ENCODE measurements at places on chromosomes 4 and X.

- DNase-seq, result no peak
These were observed 191.7 kb upstream of the CPEB2 start for GRCh38 chr4:14810568-14810967.

DNA sequence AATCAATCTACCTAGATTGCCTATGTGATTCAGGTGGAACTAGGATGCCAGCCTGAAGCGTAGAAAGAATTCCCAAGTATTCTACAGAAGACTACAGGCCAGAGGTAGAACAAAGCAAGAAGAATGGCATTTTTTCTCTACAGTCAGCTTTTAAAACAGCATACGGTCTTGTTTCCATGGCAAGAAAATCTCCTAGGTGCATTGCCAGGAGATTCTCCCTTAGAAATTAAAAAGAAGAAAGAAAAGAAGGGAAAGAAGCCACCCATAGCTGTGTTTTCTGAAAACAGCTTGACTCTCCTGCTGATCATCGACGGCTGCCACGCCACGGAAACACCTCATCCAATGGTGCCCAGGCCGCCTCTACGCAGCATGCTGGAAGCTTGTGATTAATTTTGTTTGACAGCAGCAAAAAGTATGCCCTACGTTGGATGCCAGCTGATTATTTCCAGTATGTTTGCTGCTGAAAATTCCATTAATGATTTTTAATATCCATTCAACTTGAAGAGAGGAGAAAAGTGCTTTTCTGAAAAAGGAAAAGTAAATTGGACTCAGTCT, 24.1 kb downstream of the ANK2 start:
- DNase-seq, result no peak

DNA sequence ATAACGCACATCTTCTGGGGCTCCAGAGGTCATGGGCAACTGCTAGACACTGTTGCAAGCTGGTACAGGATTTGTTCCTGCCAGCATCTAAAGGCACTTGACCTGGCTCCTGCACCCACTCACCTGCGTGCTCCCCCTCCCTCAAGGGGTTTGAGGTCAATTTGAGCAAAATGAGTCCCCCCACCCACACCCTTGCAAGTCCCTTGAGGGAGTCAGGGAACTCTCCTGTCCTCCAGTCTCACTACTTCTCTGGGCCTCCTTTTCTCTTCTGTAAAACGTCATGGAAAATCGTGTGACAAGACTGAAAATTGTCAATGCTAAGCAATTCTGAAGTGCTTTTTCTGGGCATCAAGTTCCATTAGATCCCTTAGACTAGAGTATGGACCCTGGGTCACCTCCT, 39.9 kb upstream of the PGK1 start:
- no peak for DNase-seq

DNA sequence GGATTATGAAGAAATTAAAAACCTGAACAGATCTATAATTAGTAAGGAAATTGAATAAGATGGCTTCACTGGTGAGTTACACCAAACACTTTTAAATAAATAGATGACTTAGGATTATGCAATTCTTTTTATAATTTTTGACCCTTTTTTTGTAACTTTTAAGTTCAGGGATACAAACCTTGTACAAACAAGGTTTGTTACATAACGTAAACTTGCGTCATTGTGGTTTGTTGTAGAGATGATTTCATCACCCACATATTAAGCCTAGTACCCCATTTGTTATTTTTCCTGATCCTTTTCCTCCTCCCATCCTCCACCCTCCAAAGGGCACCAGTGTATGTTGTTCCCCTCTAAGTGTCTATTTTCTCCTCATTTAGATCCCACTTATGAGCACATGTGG, 75.7 kb downstream of the CPEB2 start:
- no peak for DNase-seq

GRCh38 chr4:189221691-189222090, 719.0 kb upstream of the FRG1 start:
- no peak for DNase-seq

- DNase-seq, result no peak
These were observed 167.4 kb downstream of the GPC3 start for GRCh38 chrX:133818019-133818418.

- no peak for DNase-seq
These were observed 49.2 kb downstream of the MOSPD2 start for GRCh38 chrX:14922437-14922836.

- DNase-seq, result no peak
These were observed 3.5 kb upstream of the EDNRA start for GRCh38 chr4:147477439-147477838.

GRCh38 chr4:114603497-114603896, 4.9 kb downstream of the UGT8 start:
- DNase-seq, result no peak

DNA sequence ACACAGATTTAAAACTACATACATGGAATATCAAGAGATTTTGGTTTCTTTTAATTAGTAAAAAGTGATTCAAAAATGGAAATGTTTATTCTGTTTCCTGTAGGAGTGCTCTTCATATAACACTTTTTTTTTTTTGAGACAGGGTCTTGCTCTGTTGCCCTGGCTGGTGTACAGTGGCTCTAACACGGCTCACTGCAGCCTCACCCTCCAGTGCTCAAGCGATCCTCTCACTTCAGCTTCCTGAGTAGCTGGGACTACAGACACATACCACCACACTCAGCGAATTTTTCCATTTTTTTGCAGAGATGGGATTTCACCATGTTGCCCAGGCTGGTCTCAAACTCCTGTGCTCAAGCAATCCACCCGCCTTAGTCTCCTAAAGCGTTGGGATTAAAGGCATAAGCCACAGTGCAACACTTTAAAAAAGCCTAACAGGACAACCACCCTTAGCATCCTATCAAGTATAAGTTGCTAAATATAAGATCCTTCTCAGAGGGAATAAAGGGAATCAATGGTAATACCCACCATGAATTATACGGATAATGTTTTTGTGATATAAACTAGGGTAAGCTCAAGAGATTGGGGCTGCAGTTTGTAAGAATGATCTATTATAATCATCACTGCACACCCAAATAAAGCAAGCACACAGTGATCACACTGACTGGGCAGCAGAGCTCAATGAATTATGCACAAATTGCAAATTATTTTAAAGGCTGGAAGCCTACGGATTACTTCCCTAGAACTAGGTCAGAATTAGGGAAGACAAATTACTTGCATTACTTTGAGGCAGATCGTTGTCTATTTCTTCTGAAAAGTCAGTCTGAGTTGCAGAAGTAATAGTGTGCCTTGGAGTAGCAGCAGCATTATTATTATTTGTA, 76.6 kb downstream of the RPS3A start:
- no peak for DNase-seq

DNA sequence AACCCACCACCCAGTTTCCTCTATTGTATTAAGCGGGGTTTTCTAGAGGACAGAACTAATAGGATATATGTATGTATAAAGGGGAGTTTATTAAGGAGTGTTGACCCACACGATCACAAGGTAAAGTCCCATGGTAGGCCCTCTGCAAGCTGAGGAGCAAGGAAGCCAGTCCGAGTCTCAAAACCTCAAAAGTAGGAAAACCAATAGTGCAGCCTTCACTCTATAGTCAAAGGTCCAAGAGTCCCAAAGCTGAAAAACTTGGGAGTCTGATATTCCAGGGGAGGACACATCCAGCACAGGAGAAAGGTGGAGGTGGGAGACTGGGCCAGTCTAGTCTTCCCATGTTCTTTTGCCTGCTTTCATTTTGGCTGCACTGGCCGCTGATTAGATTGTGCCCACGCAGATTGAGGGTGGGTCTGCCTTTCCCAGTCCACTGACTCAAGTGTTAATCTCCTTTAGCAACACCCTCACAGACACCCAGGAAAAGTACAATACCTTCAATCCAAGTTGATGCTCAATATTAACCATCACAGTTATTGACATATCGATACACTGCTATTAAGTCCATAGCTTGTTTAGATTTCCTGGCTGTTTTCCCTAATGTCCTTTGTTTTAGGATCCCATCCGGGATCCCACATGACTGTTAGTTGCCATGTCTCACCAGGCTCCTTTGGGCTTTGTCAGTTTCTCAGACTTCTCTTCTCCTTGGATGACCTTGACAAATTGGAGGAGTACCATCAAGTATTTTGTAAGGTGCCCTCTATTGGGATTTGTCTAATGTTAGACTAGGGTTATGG, 12.2 kb downstream of the UCHL1 start:
- DNase-seq, result no peak

DNA sequence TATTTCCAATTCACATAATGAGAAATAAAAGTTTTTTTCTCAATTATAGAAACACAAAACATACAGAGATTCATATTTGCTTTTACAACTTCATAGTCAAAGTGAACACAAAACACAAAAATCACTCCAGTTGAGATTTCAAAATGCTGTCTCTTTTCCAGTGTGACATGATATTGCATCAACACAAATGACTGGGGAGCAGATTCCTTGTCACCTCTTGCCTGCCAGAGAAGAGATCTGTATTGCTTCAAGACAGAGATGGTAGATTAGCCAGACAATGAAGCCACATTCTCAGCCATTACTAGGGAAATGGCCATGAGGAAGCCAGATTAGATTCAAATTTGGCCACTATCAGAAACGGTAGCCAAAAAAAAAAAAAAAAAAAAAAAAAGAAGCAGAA, 2313.1 kb upstream of the AGA start:
- no peak for DNase-seq

GRCh38 chr4:121370729-121371325, 10.0 kb downstream of the QRFPR start:
- DNase-seq, result no peak

DNA sequence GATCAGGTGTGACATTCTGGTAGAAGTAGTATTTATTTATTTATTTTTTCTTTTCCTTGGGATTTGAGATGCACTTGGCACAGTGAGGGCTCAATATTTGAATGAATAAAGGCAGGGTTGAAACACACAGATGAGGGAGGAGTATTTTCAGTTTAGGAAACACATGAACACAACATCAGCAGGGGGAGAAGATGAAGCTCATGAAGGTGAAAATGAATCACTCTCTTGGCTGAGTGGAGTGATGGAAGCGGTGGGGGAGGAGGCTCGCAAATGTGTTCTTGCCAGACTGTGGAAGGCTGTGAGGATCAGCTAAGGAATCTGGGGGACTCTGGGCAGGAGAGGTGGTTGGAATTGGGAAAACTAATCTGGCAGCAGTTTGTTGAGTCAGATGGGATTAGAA, 55.3 kb downstream of the ARHGAP10 start:
- no peak for DNase-seq

Measured in stimulated activated CD8-positive, alpha-beta memory T cell treated with anti-CD3 and anti-CD28 coated beads, Interleukin-2, amount 100 ng/mL, for 1 hour (primary cell).